ENCODE measurements at places on chromosomes 3 and 15. TPM values are rescaled to one million over a fixed set of nuclear protein-coding genes. Genes with fewer than 3 reads are reported as not detected.
A peak's percentile ranks its signal among the peaks of the same experiment; 100 is the strongest.

DNA sequence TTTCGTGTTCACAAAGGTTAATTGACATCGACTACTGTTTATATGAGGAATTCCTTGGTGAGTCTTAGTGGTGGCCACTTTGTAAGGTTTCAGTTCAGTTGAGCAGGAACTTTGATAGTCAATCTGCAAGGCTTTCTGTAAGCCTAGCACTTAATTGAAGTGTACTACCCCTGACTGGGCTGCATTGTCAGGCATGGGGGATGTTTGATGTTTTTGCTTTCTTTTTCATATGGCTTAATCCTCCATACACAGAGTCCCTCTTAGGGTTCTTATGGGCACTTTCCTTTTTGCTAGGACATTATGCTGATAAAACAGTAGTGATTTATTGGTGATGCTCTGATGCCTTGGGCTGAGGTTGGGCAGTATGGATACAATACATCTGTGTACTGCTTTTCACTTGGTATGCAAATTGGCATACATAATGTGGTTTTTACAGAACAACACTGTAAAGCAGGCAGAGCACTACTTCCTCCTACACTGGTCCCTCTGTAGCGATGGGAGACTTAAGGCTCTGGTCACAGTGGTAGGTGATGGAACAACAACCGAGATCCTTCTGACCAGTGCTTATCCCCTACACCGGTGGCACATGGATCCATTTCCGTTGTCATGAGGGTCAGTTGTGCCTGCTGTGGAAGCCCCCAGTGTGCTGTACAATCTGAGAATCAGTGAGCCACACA lies 261.0 kb downstream of the MFSD1 start:
- DNase-seq: no peak

- peak; percentile 88 for DNase-seq
Observed at GRCh38 chr15:40104865-40105516, 3.7 kb downstream of the BMF start.

DNA sequence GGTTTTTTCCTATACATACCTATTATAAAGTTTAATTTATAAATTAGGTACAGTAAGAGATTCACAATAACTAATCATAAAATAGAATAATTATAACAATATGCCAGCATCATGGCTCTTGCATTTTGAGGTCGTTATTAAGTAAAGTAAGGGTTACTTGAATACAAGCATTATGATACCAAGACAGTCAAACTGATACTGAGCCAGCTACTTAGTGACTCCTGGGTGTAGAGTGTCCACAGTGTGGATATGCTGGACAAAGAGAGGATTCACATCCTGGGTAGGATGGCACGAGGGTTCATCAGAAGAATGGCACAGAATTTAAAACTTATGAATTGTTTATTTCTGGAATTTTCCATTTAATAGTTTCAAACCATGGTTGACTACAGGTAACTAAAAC lies 157.2 kb upstream of the IL12A start:
- DNase-seq: no peak

Gene MRPL46
- 13.7 TPM for total RNA-seq

- no peak for DNase-seq
Observed at GRCh38 chr3:30611613-30612436, 5.4 kb downstream of the TGFBR2 start.

Gene TRIM59
- total RNA-seq: 15.2 TPM

- DNase-seq: no peak
Observed at GRCh38 chr3:45573591-45573990, 21.0 kb upstream of the LIMD1 start.

DNA sequence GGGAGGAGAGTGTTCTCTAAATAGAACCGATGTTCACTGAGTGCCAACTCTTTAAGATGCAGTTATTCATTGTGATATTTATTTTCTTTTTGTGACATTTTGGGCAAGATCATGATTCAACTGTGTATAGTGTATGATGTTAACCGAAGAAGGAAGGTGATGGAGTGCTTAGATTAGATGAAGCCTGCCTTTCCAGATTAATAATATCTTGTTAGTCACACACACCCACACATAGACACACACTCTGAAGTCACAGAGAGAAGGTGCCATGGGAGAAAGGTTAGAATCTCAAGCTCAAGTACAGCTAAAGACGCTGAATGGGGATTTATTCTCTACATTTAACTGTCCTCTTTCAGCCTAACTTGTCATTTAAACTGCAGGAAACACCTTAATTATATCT lies 77.0 kb downstream of the SLC9A9 start:
- DNase-seq: no peak

DNA sequence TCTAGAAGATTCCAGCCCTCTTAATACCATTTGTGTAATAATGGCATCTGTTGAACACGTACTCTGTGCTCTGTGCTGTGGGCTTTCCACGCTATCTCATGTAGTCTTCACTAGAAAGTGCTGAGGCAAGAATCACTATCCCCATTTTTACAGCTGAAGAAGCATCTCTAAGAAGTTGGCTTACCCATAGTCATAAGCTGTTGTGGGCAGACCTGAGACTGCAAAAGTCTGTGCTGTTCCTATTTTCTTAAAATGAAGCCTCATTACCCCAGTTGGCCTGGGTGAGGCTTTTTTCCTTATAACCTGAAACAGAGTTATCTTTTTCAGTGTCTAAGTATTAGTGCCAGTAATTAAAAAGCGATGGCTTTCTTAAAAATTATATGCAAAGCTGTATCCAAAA lies 58.5 kb downstream of the ERC2 start:
- no peak for DNase-seq

Gene NR2E3
- total RNA-seq: 0.77 TPM

GRCh38 chr3:197224034-197224444 lies 74.4 kb downstream of the DLG1 start:
- peak; percentile 57 for DNase-seq

Gene TIPARP
- total RNA-seq: 15.9 TPM

DNA sequence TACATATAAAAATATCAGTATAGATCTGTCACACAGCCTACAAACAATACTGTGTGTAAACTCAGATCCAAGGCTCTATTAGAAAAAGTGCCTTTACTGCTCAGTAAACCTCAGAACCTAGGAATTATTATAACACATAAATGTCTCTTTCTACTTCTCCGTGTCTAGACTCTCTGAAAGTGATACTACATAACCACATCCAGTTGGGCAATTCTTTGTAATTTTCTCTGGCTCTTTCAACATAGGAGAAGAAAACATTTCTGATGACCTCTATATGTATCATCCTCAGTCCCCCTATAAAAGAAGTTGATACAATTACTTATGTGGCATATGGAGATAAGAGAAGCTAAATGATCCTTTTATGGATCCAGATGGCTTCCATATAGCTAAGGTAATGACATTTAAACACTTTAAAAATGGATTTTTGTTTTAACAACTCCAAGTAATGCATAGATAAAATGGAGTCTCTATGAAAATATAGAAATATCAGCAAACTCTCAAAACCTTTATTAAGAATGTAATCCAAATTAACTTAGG lies 104.5 kb downstream of the LSAMP start:
- no peak for DNase-seq

GRCh38 chr3:122916084-122916483 lies 111.5 kb downstream of the SEMA5B start:
- DNase-seq: no peak

- no peak for DNase-seq
Observed at GRCh38 chr3:154112146-154112852, 8.9 kb upstream of the ARHGEF26 start.

- DNase-seq: no peak
Observed at GRCh38 chr15:72160696-72161245, 36.8 kb downstream of the GRAMD2A start.

DNA sequence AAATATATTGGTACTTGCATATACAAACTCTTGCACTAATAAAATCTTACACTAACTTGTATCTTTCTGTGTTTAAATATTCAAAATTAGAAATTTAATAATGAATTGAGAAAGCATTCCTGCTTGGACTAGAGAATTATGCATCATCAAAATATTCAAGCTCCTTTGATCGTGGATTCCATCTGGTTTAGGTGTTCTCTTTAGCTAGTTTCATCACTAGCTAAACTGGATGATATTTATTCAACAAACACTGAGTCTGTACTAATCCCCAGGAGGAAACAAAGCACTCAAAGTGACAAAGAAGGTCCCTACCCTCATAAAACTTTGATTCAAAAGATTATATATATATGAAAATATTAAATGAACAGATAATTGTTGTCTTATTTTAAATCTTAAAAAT lies 1360.9 kb upstream of the ALCAM start:
- no peak for DNase-seq

GRCh38 chr15:88477126-88477525 lies 9.6 kb downstream of the MRPS11 start:
- no peak for DNase-seq

DNA sequence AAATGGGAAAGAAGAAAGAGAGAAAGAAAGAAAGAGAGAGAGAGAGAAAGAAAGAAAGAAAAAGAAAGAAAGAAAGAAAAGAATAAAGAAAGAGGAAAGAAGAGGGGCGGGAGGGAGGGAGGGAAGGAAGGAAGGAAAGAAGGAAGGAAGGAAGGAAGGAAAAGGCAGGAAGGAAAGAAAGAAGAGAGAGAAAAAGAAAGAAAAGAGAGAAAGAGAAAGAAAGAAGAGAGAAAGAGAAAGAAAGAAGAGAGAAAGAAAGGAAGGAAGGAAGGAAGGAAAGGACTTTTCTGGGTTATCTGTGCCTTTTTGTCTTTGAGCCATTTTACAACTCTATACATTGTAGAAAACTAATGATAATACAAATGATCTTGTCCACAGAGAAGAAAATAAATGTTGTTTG lies 136.6 kb upstream of the SMAD3 start:
- no peak for DNase-seq

Gene TUSC7
- total RNA-seq: not detected

- no peak for DNase-seq
Observed at GRCh38 chr15:93989440-93989998, 241.8 kb upstream of the MCTP2 start.

Gene CCR3
- total RNA-seq: 0.26 TPM

GRCh38 chr3:174337227-174337626 lies 521.9 kb upstream of the NAALADL2 start:
- no peak for DNase-seq

DNA sequence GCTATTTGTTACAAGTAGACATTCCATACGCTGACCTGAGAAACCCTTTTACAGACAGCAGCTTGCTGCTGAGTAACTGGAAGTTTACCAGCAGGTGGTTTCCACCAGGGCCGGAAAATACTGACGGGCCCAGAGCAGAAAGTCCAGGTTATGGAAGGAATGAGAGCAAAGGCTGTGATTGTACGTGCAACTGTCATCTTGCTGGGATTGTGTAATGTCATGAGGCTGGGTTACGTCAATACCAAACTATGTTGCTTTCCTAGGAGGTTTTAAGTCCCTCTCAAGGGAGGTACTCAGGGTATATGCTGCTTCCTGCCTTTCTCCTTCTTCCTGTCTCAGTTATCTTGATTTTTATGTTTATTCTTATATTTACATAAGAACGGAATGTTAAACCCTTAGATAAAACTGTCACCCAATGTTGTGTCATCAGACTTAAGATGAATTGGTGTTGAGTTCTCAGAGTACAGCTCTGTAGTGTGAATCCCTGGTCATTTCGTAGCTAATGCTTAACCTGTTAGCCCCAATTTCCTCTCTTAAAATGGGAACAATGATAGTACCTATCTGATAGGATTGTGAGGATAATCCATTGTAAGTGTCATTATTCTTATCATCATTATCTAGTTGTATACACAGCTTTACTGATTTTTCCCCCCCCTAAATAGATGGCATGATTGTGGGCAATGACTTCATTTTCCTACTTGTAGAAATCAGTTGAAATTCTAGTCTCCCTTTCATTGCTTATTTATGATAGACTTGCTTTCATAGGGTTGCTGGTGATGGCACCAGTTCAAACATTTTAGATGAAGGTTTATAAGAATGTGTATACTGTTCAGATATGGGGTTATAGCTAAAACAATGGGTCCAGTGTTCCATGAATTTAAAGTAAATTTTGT lies 101.4 kb downstream of the FNDC3B start:
- DNase-seq: peak; percentile 97

Gene CDHR4
- total RNA-seq: not detected

DNA sequence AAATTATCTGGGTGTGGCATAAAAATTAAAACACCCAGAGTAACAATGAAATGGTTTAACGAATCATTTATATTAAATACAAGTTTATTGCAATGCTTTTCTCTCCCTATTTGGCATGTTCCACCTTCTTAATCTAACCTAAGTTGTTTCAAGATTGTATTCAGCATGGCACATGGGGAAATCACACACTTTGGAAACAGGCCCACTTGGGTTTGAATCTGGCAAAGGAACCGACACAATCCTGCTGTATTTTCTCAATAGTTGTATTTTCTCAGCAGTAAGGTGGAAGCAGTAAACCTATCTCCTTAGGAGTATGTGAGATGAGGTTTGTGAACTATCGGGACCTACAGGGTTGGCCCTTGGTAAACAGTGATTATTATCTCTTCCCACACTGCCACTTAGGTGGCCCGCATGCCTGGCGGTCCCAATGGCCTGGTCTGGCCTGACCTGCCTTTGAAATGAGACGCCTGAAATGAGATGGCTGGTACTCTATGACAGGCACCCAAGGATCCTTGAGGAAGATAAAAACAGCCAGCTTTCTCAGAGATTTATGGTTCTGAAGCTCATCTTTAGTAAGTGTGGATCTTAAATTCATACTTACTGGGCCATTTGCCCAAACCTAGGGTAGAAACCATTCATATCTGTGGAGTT lies 45.3 kb upstream of the VILL start:
- DNase-seq: no peak

GRCh38 chr15:31089368-31090047 lies 12.0 kb downstream of the TRPM1 start:
- DNase-seq: no peak

All from fibroblast of lung (primary cell).